Transverse colon (tissue), 4 donors: ENCODE measurements at places on chromosomes 7 and 10.
A peak's percentile ranks its signal among the peaks of the same experiment; 100 is the strongest.

DNA sequence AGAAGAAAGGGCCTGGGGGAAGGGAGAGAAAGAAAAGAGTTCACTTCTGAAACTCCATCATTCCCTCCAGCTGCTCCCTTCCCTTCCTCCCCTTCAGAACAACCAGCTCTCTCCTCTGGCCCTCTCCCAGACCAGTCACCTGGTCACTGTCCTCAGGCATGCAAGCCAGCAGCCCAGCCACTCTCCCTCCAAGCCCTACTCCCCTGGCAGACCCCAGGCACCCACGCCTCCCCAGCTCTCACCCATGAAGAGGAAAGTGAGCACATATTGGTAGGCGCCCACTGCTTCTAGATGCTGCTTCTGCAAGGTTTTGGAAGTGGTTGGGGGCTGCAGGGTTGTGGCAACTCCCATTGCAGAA, 353 bp downstream of the MOGAT3 start:
- DNase-seq: no peak

GRCh38 chr7:28093623-28094232, 86.9 kb downstream of the JAZF1 start:
- DNase-seq: peak; percentile 74

- DNase-seq: no peak
Measured at GRCh38 chr10:128833671-128834070, 633.4 kb upstream of the MGMT start.

DNA sequence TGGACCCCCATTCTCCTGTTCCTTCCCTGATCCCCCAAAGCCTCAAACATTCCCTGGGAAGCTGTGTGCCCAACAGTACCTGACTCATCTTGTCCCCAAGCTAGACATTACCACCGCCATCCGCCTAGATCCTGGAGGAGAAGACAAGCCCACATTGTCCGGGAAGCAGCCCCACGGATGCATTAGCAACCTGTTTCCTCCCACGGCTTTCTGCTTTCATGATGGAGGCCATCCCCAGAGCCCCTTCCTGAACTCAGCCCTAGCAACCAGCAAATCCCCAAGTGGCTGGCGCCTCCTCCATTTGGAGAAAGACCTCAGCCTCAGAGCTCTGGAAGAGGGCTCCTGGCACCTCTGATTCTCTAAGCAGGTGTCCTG, 2.3 kb upstream of the SLC29A3 start:
- no peak for DNase-seq

- DNase-seq: no peak
Measured at GRCh38 chr7:27193335-27194001, 6.4 kb downstream of the HOXA13 start.

- DNase-seq: no peak
Measured at GRCh38 chr7:27962273-27962672, 218.3 kb downstream of the JAZF1 start.

DNA sequence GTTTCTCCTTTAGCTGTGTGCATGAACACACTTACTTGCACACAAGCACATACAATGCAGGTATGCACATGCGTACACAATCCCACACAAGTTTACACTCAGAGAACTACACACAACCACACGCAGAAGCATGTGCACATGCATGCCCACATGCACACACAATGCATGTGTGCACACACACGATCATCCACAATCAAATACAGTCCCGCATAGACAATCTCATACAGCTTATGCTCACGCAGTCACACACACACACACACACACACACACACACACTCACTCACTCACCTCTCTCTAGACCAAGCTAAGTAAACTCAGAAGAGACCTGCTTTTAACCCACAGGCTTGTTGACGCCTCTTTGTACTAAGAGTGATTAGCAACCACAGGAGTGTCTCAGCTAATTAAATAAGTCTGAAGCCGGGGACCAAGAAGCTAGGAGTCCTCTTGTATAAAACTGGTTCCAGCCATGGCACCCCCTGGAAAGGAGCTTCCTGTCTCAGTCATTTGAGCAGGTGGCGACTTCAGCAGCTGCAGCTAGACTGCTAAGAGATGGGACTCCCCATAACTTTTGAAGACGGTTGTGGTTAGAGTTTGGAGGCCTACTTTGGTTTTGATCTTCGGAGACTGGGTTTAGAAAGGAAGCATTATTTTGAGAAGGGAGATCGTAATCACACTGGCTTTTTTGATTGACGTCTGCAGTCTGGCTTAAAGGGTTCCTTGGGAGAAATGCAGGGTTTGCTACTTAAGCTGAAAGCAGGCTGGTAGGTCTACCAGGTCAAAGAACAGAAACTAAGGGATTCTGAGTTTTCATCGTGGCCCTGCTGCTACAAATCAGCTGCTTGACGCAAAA, 82.3 kb upstream of the ADRB1 start:
- peak; percentile 44 for DNase-seq

- DNase-seq: no peak
Measured at GRCh38 chr7:90111-91063, 102.0 kb upstream of the FAM20C start.

GRCh38 chr10:77514870-77515269, 122.7 kb downstream of the KCNMA1 start:
- DNase-seq: no peak

DNA sequence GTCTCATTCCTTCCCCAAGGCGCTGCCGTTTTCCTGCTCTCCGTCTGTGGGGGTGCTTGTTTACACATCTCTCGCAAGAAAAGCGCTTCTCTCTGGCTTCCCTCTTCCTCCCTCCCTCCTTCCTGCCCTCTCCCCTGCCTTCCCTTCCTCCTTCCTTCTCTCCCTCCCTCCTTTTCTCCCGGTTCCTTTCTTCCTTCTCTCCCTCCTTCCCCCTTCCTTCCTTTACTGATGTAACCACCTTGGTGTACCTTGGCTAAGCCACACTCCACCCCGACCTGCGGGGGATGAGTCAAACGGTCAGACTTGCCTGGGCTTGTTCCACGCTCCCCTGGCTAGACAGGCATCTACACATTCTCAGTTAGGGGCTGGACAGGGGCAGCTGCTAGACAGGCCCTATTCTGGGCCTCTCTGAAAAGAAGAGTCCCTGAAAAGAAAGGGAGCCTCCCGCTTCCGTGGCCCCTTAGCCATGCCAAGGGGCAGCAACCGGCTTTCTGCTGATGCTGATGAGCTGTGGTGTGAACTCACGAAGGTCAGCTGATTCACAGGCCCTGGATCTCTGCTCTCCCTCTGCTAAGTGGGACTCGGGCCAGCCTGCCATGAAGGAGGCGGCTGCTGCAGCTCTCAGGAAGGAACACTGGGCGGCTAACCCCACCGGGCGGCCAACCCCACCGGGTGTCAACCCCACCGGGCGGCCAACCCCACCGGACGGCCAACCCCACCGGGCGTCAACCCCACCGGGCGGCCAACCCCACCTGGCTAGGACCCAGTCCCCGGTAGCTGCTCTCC, 216.8 kb downstream of the TCERG1L start:
- DNase-seq: no peak

DNA sequence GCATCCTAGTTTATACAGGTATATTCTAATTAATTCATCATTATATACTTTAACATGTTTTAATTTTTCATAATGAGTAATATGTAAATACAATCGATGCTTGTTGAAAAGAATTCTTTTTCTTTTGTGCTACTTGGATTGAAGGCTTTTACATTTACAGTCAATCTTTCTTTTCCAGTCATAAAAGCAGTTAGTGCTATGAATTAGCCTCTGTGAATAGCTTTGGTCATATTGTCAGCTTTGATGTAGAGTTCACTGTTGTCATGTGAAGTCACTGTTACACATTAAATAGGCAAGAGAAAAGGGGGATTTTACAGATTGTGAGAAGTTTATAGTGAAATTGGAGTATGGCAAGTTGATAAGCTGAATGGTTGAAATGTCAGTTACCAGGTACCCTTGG, 103.3 kb upstream of the FAM133B start:
- no peak for DNase-seq

GRCh38 chr10:105540381-105540780, 899.3 kb downstream of the SORCS3 start:
- no peak for DNase-seq

DNA sequence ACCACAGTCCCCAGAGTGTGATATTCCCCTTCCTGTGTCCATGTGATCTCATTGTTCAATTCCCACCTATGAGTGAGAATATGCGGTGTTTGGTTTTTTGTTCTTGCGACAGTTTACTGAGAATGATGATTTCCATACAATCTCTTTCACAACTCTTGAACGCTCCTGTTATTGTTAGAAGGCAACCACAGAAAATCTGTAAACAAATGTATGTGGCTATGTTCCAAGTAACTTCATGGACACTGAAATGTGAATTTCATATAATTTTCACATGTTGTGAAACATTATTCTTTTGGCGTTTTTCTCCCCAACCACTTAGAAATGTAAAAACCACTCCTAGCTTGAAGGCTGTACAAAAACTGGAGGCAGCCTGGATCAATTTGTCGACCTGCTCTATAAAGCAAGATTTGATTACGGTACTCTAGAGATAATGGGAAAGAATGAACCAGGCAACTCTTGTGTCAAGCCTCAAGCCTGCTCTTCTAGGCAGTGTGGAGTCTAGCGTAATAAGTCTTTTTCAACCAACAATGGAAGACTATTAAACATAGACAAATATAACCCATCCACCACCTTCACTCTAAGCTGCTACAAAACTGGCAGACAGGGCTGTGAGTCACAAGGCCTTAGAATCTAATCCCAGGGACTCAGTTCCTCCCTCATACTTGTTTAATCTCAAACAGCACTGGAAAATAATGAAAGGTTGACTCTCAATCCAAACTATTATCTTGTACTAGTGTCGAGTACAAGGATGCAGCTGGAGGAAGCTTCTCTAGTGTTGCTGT, 22.7 kb downstream of the ARL3 start:
- DNase-seq: no peak

DNA sequence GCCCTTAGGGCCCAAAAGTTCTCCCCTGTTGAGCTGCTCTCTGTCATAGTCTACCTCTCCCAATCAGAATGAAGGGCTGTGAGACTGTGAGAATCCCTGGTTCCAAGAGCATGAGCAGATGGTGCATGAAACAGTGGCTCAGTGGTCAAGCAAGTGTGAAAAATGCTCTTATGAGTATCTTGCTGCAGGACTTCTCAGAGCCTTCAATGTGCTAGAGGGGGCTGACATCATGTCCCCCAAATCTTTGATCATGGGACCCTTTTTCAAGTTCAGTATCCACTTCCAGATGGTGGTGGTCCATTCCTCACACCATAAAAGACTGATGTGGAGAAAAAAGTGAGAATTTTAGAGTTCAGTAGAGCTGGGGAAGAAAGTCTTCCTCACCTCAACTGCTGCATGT, 265.3 kb upstream of the HABP2 start:
- DNase-seq: no peak

GRCh38 chr7:73699370-73700068, 16.1 kb downstream of the BUD23 start:
- no peak for DNase-seq

DNA sequence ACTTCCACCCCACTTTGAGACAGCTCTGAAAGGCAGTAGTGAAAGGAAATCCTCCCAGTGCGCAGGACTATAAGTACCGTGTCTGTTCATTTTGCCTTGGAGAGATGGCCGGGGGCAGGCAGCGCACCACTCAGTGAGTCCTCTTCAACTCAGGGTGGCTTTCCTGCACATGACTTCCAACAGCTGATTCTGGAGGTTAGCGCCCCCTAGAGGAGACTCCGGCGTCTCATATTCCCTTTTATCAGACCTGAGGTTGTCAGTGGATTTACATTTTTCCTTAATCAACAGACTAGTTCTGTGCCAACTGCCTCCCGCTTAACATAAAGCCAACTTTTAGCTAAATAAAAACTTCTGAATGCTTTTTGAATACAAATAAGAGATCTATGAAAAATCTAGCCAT, 101.0 kb downstream of the HERPUD2 start:
- DNase-seq: no peak

DNA sequence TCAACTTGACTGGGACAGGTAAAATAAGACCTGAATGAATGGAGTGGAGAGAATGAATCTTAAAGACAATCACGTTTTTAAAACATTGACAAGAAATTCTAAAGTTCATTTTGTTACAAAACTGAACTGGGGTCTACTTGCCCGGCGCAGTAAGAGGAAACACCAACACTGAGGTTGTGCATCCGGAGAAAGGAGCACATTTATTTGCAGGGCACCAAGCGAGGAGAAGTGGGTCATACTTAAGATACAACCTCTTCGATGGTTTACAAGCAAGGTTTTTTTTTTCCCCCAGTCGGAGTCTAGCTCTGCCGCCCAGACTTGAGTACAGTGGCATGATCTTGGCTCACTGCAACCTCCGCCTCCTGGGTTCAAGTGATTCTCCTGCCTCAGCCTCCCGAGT, 3.4 kb upstream of the REPIN1 start:
- no peak for DNase-seq

DNA sequence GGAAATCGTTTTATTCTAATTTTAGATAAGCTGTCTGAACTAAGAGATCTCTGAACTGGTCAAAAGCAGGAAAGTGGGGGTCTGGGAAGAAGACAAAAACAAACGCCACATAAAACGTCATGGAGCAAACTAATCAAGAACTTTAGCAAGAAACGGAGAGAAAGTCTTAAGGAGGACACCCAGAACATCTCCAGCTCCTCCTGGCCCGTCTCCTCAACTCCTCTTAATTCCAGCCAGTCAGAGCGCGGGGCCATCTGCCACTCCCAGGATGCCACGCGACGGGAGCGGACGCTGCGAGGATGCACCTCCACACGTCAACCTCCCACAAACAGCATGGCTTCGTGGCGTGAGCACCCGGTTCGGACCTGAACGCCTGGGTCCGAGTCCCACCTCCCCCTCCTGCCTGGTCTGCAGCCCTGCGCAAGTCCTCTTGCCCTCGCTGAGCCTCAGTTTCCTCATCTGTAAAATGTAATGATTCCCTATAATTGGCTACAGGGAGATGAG, 598 bp downstream of the MMS19 start:
- DNase-seq: peak; percentile 84

DNA sequence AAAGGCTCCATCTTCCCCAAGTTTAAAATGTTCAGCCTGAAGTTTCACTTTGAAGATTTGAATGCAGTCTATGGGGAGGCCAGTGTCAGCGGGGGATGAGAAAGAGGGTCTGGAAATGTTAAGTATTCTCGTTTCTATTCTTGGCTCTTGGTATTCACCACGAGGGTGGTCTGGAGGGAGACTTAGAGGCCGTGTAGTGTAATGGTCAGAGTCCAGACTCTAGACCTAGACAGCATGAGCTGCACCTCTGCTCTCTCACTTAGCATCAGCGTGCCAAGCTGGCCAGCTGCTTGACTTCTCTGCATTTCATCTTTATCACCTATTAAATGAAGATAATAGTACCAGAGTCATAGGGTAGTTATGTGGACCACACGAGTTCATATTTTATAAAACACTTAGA, 57.9 kb downstream of the MKX start:
- no peak for DNase-seq

DNA sequence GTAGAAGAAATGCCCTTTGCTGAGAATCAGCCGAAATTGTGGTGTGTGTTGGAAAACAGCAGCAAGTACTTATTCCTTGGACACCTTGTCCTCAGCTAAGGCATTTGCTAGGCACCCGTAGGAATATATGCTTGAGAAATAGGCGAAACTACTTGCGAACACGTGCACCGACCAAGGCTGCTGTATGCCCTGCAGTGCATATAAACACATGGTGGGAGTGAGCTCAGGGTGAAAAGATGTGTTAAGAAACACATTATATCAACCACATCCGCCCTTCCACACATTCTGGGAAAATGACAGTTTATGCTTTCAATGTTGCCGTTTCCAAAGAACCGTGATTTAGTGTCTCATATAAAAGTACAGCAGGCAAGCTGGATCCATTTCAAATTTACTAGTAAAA, 199.2 kb downstream of the JCAD start:
- DNase-seq: no peak

GRCh38 chr7:117800841-117801240, 72.4 kb downstream of the CTTNBP2 start:
- no peak for DNase-seq
